ENCODE measurements at places on chromosomes 2 and 18.

DNA sequence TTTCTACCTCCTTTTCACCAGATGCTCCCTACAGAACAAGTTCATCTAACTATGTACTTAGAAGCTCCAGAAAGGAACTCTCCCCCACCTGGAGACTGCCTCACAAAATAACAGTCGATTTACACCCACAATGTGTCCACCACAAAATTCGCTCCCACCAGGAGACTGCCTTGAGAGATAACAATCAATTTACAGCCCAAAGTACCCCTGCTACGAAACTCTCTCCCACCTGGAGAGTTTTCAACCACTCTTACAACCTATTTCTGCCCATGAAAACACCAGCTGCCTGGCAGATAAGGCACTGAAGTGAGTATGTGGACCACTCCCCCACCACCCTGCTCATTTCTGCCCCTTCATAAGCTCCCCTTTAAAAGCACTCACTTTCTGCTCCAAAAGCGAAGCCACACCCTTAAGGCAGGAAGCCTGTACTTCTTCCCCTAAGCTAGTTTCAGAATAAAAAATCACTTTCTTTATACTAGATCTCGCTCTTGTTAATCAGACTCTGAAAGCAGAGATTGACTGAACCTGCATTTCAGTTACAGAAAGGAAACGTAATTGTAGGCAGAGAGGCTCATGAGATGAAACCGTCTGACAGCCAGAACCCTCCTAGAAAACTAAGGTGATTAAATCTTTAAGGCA is 94.4 kb upstream of the RBBP8 start:
- no peak for DNase-seq

DNA sequence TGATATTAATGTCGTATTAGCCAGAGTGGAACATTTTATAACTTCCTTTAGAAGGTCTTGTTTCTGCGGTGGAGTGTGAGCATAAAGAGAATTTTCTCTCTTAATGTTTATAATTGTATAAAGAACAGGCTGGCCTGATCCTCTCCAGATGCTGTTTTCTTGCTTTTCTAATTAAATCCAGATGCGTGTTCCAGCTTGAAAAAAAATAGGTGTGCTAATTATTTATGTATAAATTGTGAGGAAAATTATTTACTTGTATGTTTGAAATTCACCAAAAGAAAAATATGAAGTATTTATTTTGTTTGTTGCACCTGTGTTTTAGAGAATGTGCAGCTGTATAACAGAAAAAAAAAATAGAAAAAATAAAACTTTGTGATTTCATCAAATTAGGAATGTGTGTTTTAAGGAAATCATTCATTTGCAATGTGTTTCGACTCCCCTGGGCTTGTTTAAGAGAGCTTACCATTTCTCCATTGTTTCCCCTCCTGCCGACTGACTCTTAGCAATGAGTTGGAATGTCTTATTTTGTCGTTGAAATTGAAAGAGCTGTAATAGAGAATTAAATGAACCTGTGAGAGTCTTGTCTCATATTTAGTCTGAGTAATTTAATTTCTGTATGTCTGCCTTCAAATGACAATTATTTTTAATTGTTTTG is 220.1 kb upstream of the NXPH2 start:
- no peak for DNase-seq

DNA sequence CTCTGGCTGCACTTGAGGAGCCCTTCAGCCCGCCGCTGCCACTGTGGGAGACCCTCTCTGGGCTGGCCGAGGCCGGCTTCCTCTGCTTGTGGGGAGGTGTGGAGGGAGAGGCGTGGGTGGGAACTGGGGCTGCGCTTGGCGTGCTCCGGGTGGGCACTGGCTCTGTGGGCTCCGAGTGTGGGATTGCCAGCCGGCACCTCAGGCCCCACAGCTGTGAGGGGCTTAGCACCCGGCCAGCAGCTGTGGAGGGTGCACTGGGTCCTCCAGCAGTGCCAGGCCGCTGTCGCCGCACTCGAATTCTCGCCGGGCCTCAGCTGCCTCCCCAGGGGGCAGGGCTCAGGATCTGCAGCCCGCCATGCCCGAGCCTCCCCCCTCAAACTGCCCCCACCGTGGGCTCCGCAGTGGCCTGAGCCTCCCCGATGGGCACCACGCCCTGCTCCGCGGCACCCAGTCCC is 808.0 kb upstream of the SOX11 start:
- DNase-seq: no peak

DNA sequence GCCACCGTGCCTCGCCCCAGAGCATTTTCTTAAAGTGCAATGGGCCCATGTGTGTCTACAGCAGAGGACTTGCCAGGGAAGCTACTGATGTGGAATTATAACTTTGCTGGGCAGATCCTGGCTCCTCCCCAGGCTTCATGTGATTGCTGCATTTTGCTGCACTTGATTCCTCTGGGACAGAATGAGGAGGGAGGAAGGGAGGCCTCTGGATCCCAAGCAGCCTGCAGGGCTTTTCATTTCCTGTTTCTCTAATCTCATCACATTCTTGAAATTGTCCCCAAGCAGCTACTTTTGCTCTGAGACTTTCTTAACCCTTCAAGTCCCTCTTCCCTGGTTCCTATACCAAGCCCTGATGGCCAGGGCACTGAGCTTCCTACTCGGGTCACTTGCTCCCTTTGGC is 134.4 kb upstream of the SEC11C start:
- no peak for DNase-seq

GRCh38 chr2:1053786-1054185 is 103.1 kb downstream of the SNTG2 start:
- DNase-seq: no peak

GRCh38 chr2:73987948-73988700 is 3.4 kb downstream of the TET3 start:
- DNase-seq: no peak
